ENCODE measurements at places on chromosomes 12 and 14. TPM values are rescaled to one million over a fixed set of nuclear protein-coding genes. Genes with fewer than 3 reads are reported as not detected.

PPP1CC gene
- 140 TPM for total RNA-seq

RNU4-1 gene
- under 0.01 TPM for total RNA-seq

SLC7A7 gene
- total RNA-seq: 14.2 TPM

CCDC38 gene
- total RNA-seq: not detected

NOPCHAP1 gene
- total RNA-seq: 5.4 TPM

ACVRL1 gene
- total RNA-seq: 82.7 TPM

KRT80 gene
- total RNA-seq: 10.3 TPM

AGAP2 gene
- total RNA-seq: 3.7 TPM

AKAP5 gene
- 0.51 TPM for total RNA-seq

BDKRB2 gene
- total RNA-seq: 9.1 TPM

ATG101 gene
- 30.3 TPM for total RNA-seq

HHIPL1 gene
- 3.1 TPM for total RNA-seq

OAS2 gene
- 2.6 TPM for total RNA-seq

PTCSC3 gene
- total RNA-seq: not detected

HCAR2 gene
- total RNA-seq: 3.4 TPM

SLC6A15 gene
- total RNA-seq: 7.9 TPM

YEATS4 gene
- 11.1 TPM for total RNA-seq
